ENCODE measurements at places on chromosomes 13 and 19.

- H3K27ac ChIP-seq, result peak overlapping the region; percentile 52
- no peaks in the 10 kb centered on the region for H3K4me1 ChIP-seq
- no peak for DNase-seq
- peak overlapping the region; percentile 35 for H3K4me3 ChIP-seq
- no peaks in the 10 kb centered on the region for H3K36me3 ChIP-seq
These were observed 1.1 kb downstream of the MAB21L1 start for GRCh38 chr13:35475212-35475959.

GRCh38 chr13:20972731-20973130 lies 70.2 kb upstream of the XPO4 start:
- no peaks in the 10 kb centered on the region for H3K4me1 ChIP-seq
- no peak for DNase-seq
- H3K27me3 ChIP-seq, result no peaks in the 10 kb centered on the region
- H3K4me3 ChIP-seq, result no peak overlapping the region
- peaks cover 39% of the 10 kb centered on the region for H3K36me3 ChIP-seq
- H3K27ac ChIP-seq, result no peak overlapping the region

- peak overlapping the region; percentile 78 for H3K27ac ChIP-seq
- H3K4me3 ChIP-seq, result peak overlapping the region; percentile 72
These were observed 764 bp downstream of the ZNF626 start for GRCh38 chr19:20660473-20661140.

DNA sequence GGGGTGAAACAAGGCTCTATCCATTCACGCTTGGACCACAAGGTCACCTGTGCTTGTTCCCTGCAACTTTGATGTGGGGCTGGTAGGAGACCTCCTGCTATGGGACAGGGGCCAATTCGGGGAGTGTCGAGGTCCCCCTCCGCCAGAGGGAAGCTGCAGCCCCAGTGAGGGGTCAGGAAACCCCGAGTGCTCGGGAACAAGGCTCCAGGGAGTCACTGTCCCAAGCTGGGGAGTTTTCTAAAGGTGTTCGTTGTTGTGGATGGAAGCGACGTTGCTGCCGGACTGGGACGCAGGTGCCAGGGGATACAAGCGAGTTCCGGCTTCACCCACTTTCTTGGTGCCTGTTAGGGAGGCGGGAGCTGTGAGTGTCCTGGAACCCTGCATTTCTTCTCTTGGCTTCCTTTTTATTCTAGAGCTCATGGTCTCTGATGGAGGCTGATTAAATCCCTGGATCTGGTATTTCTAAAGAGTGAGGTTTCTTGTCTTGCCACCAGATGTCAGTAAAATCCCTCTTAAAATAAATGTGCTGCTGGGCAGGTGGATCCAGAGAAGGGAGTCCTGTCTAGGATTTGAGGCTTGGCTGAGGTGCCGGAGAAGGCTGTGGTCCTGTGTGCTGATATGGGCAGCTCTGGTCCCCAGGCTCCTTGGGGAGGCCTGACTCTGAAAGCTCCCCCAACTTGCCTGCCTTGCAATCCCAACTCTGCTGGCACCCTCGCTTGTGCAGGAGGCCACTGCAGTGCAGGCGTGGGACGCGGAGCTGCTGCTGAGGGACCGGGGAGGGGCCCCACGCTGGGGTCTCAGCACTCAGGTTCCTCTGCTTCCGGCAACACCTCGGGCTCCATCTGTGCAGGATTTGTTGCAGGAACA lies 153.9 kb downstream of the TEX29 start:
- no peaks in the 10 kb centered on the region for H3K4me1 ChIP-seq
- no peaks in the 10 kb centered on the region for H3K36me3 ChIP-seq
- peak; percentile 50 for DNase-seq
- H3K27ac ChIP-seq, result no peak overlapping the region

GRCh38 chr19:53874606-53874990 lies 6.9 kb downstream of the MYADM start:
- H3K4me1 ChIP-seq, result no peaks in the 10 kb centered on the region
- H3K27ac ChIP-seq, result no peak overlapping the region
- H3K27me3 ChIP-seq, result no peaks in the 10 kb centered on the region
- no peak overlapping the region for H3K4me3 ChIP-seq

- no peaks in the 10 kb centered on the region for H3K27me3 ChIP-seq
- no peak for DNase-seq
- H3K36me3 ChIP-seq, result no peaks in the 10 kb centered on the region
- no peak overlapping the region for H3K27ac ChIP-seq
- no peak overlapping the region for H3K4me3 ChIP-seq
- H3K4me1 ChIP-seq, result no peaks in the 10 kb centered on the region
These were observed 145.6 kb upstream of the KLHL1 start for GRCh38 chr13:70253834-70254233.

DNA sequence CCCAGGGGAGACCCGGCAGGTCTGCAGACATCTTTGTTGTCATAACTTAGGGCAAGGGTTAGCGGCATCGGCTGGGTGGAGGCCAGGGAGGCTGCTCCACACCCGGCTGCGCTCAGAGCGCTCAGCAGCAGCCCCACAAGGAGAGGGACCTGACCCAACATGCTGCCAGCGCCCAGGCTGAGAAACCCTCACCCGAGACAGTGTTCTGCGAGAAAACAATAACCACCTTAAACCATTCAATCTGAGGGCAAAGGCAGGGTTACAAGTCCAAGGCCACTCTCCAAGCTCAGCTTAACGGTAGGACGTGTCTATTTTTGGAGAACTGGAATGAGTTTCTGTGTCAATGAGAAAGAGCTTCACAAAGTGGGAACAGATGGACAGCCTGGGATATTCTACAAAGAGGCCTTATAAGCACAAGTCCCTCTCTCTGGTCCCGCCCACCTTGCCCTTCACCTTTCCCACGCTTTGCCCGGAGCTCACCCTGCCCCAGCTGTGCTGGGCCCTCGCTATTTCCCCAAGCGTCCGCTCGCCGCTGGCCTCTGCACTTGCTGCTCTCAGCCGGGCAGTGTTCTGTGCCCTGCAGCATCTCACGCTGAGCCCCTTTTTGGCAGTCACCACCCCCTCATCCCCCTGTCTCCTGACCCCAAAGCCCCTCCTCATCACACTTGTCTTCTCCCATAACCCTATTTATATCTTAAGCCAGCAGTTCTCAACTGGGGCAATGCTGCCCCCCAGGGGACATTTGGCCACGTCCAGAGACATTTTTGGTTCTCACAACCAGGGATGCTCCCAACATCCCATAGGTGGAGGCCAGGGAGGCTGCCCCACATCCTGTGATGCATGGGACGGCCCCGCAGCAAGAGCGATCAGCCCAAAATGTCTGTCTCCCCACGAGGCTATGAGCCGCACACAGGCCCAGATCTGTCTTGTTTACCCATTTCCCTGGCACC lies 17.6 kb downstream of the PPP1R12C start:
- DNase-seq, result no peak
- no peaks in the 10 kb centered on the region for H3K4me1 ChIP-seq
- peaks cover 72% of the 10 kb centered on the region for H3K36me3 ChIP-seq

GRCh38 chr13:78404846-78405360 lies 198.4 kb downstream of the POU4F1 start:
- no peaks in the 10 kb centered on the region for H3K36me3 ChIP-seq
- no peak for DNase-seq
- no peak overlapping the region for H3K4me3 ChIP-seq
- H3K27me3 ChIP-seq, result no peaks in the 10 kb centered on the region

DNA sequence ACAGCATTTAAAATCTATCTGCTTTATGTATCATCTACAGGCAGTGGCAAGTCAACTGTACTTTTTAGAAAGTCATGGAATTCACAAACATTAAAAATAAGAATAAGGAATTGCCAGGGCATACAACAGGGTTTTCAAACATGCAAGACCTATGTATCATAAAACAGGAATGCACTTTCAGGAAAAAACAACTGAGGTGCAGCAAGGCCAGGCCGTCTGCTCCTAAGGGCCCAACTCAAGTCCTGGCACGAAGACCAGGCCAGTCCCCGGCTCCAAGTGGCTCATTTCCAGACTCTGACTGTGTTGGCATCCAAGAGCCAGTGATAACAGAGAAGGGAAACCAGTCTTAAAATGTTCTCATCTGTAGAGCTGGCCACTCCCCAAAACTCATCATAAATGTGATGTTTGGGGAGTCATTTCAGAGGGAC lies 7.1 kb downstream of the RFX2 start:
- peak overlapping the region; percentile 75 for H3K27ac ChIP-seq
- H3K27me3 ChIP-seq, result no peaks in the 10 kb centered on the region
- H3K36me3 ChIP-seq, result no peaks in the 10 kb centered on the region

- no peak overlapping the region for H3K27ac ChIP-seq
- H3K36me3 ChIP-seq, result no peaks in the 10 kb centered on the region
- DNase-seq, result no peak
- no peaks in the 10 kb centered on the region for H3K27me3 ChIP-seq
- peaks cover 21% of the 10 kb centered on the region for H3K4me1 ChIP-seq
These were observed 14.8 kb downstream of the TBC1D4 start for GRCh38 chr13:75467040-75467728.

DNA sequence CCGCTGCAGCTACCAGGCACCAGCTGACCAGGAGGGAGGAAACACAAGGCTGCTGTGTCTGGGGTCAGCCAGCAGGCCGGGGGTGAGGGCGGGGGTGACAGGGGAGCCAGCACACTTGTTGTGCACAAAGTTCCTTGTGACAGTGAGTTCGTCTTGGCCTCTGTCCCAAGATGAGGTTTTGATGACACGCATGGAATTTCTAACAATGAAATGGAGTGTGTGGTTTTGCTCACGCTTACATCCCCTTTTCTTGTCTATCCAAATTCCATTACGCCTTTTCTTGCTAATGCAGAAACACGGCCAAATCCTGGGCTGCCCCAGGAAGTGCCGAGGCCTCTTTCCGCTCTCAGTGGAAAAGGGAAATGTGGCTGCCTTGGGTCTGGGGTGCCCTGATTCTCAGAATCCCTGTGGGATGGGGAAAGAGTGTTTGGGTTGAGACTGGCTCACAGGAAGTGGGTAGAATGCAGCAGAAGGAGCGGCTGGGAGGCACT lies 73.8 kb downstream of the GADD45B start:
- no peaks in the 10 kb centered on the region for H3K27me3 ChIP-seq
- H3K4me1 ChIP-seq, result no peaks in the 10 kb centered on the region
- H3K27ac ChIP-seq, result peak overlapping the region; percentile 73
- no peak overlapping the region for H3K4me3 ChIP-seq
- peak; percentile 94 for DNase-seq

- no peaks in the 10 kb centered on the region for H3K4me1 ChIP-seq
- H3K36me3 ChIP-seq, result no peaks in the 10 kb centered on the region
- H3K27ac ChIP-seq, result no peak overlapping the region
- no peak overlapping the region for H3K4me3 ChIP-seq
- no peaks in the 10 kb centered on the region for H3K27me3 ChIP-seq
These were observed 22.6 kb downstream of the CYP2F1 start for GRCh38 chr19:41136636-41137455.

DNA sequence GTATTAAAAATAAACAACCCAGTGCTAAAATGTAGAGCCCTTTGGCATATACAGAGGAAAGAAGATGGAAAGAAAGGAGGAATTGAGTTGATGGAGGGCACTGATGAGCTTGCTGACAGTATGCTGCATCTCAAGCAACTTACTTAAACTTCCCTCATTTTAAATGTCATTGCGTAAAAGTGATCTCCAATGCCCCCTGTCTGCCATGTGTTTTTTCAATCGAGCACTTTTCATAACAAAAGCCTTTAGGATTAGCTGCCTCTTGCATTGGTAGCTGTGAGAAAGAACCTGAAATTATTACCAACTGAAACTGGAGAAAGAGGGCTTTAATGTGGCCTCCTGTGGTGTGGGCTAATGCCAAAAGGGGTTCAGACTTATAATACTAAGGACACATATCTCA lies 541.6 kb downstream of the SUCLA2 start:
- no peak overlapping the region for H3K4me3 ChIP-seq
- H3K4me1 ChIP-seq, result no peaks in the 10 kb centered on the region
- no peak for DNase-seq
- no peaks in the 10 kb centered on the region for H3K27me3 ChIP-seq
- H3K27ac ChIP-seq, result no peak overlapping the region

All from right atrium auricular region (tissue), 2 donors.